Stimulated activated CD4-positive, alpha-beta T cell treated with anti-CD3 and anti-CD28 coated beads, Interleukin-1b, Interleukin-23, amount 100 ng/mL, for 24 hours (primary cell): ENCODE measurements at places on chromosomes 4 and X.

DNA sequence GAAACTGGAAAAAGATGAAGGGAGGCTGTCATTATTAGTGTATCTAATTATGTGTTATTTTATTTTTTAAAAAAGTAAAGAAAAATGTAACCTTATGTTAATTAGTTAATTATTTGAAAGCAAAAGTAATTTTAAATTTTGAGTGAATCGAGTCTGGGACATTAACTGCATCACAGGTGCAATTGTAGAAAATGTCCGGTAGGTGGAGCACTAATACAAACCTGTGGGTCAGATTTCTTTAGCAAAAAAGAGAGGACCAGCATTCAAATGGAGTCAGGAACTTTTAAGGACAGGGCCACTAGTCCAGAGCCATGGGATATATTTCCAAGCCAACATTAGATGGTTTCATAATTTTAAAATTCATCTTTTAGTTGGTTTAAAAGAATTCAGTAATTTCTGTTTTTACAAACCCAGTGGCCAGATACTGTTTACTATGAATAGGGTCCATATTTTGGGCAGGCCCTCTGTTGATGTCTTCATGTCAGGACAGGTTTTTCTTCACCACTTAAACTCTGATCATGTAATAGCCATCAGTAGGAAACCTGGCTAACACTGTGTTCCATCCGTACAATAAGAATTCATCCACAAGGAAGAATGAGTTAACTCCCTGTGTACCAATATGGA lies 27.2 kb downstream of the BST1 start:
- DNase-seq: no peak

DNA sequence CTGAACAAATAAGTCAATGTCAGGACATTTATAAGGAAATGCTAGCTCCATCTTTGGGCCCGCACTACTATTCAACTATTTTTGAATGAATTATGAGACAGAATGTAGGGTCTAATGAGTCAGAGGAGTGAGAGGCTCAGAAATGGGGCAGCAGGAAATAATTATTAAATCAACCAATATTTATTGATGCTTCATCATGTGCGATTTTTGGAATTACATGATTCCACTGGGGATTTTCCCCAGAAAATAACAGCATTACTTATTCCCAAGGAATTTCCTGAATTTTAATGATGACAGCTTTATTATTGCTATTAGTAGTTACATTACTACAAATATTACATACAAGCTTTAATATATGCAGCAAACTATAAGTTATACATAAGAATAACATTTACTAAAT lies 49.3 kb upstream of the PHF8 start:
- no peak for DNase-seq

GRCh38 chrX:125621588-125621927 lies 301.9 kb downstream of the TEX13C start:
- no peak for DNase-seq

GRCh38 chr4:3190549-3190948 lies 58.4 kb upstream of the MSANTD1 start:
- no peak for DNase-seq

GRCh38 chr4:113481820-113482219 lies 279.7 kb downstream of the CAMK2D start:
- no peak for DNase-seq

DNA sequence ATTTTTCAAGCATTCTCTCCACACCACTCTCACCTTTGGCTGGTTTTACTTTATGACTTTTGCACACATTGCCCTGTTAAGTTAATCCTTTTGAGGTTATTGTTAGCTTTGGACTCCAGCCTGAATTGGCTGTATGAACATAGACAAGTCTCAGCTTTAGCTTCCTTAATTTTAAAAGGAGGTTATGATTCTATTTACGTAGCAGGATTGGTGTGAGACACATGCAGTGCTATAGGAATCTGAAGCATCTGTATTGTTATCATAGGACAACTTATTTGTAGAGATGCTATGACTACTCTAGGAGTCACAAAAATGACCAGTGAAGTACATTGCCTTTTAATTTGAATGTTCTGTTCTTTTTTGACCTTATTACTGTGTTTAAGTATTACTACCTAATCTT lies 15.7 kb downstream of the PGAM4 start:
- DNase-seq: no peak

DNA sequence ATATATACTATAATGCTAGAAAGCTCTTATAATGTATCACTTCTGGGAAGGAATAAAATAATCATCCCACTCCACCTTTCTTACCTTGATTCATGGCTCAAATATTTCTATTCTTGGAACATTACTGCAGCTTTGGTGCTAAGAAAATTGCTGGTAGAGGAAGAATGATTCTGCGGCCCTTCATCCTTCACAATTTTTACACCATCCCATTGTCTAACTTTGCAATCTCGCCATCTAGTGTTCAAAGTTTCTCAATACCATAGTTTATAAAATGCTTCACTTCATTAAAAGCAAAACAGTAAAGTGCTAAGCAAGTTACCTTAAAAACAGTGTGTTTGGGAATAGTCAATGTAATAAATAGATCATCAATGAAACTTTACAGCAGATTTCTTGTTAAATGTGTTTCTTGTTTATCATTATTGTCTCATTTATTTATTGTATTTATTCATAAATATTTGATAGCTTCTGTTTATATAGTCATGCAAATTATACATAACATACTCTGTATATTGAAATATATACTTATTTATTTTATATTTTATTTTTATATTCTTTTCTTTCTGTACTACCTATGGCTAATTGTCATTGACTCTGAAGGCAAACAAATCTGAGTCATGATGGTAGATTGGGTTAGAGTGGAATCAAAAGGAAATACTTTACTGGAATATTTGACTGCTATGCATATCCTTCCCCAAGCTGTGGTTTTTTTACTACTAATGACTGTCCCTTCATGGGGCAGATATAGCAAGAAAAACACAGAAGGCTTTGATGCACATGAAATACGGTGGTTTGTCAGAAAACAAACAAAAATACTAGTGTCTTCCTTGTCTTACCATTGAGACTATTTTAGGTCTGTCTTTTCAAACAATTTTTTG lies 390.7 kb downstream of the MAPK10 start:
- no peak for DNase-seq

GRCh38 chr4:55989766-55990165 lies 41.0 kb downstream of the CEP135 start:
- DNase-seq: no peak

GRCh38 chr4:98664959-98665358 lies 6.5 kb upstream of the TSPAN5 start:
- no peak for DNase-seq

- no peak for DNase-seq
These were observed 714.9 kb upstream of the ADGRL3 start for GRCh38 chr4:60485276-60485675.

- DNase-seq: no peak
These were observed 430.8 kb downstream of the PCDH11X start for GRCh38 chrX:92209936-92210335.

- no peak for DNase-seq
These were observed 264.8 kb upstream of the LDB2 start for GRCh38 chr4:17163156-17163771.

- no peak for DNase-seq
These were observed 37.4 kb downstream of the SLC16A2 start for GRCh38 chrX:74458736-74459135.

- DNase-seq: no peak
These were observed 47.1 kb downstream of the ARHGEF38 start for GRCh38 chr4:105599482-105599881.

DNA sequence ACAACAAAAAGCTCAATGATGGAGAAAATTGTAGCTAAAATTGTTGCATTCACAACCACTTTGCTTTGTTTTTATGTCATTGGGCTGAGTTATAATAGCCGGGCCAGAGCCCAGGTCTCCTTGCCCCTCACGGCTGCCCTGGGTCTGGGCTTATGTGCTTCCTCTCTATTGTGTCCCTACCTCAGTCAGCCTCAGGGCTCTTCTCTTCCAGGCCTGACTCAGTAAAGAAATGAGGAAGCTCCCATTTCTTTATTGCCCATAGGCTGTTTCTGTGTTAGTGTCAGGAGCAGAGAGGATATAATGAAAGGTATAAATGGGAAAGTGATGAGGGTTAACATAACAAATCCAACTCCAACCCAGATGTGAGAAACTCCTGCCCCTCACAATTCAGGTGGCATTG lies 18.0 kb downstream of the BST1 start:
- DNase-seq: no peak

DNA sequence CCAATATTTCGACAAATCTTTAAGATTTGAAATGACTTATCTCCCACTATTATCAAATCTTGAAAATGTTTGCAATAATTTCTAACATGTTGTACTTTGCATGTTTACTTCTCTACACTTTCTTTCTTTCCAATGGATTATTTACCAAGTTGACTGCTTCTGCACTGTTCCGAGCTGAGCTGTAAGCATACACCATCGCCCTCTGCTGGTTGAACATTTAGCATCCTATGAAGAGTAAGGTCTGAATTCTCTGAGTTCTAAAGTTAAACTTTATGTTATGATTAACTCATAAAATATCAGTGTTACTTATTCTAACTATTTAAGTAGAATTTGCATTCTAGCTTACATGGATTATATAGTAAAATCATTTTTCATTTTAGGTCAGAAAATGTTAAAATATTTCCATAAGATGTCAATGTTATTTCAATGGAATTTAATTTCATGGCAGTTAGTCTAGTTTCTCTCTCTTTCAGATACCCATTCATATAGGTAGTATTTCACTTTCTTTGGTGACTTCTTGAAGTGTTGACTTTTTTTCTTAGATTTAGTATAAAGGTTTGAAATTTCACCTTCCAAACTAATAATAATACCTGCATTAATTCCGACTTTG lies 137.4 kb downstream of the DKK2 start:
- no peak for DNase-seq

- no peak for DNase-seq
These were observed 131.6 kb downstream of the CBLL2 start for GRCh38 chrX:22404297-22404696.

- no peak for DNase-seq
These were observed 62.6 kb upstream of the DHX15 start for GRCh38 chr4:24646798-24647460.

DNA sequence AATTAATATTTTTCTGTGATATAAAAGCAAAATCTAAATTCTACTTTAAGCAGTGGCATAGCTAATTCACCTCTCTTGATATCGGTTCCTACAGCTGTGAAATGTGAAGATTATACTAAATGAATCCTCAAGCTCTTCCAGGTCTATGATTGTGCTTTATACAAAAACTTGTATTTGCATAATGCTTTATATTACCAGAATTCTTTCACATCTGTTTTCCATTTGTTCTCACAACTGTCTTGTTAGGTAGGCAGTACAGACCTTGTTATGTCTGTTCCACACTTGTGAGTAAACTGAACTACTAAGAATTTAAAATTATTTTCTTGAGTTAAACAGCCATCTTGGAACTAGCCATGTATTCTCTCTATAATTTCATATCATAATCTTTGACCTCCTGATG lies 184.9 kb downstream of the RAPGEF2 start:
- no peak for DNase-seq

GRCh38 chrX:10125248-10125615 lies 31.5 kb upstream of the CLCN4 start:
- no peak for DNase-seq

DNA sequence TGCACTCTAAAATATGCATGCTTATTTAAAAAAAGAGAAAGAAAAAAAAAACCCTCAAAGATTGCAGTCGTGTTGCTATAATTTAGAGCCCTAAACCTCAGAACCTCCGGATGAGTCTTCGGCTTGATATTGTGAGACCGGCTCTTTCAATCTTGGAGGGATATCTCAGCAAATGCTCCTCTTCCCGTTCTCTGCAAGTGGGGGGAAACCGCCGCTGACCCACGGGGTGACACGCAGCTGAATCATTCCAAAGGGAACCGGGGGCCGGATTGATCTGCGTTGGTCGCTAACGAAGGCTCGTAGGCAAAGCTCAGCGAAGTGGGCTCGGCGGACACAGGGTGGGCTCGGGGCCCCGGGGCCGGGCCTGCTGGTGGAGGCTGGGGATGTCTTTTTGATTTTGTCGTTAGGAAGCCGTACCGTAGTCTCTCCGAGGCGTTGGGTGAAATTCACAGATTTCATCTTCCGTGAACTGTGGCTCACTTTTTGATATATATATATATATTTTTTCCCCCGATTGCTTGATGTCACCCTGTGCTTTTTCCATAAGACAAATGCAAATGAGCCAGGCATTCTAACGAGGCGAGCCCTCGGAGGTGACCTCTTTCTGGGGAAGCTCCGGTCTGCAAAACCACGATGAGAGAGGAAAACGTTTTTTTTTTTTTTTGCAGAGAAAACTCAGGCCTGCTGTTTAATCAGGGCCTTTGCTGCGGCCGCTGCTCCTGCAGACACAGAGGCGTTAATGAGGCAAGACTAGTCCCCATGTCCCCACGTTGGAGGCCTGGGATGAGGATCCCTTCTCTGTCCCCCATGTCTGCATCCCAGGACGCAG lies 110.7 kb upstream of the PPP2R3B start:
- no peak for DNase-seq

- no peak for DNase-seq
These were observed 507.8 kb upstream of the INTU start for GRCh38 chr4:127124919-127125318.

GRCh38 chrX:45083314-45083713 lies 117.4 kb downstream of the DIPK2B start:
- DNase-seq: no peak
